H1 (cell line): ENCODE measurements at places on chromosomes 16 and 17.

DNA sequence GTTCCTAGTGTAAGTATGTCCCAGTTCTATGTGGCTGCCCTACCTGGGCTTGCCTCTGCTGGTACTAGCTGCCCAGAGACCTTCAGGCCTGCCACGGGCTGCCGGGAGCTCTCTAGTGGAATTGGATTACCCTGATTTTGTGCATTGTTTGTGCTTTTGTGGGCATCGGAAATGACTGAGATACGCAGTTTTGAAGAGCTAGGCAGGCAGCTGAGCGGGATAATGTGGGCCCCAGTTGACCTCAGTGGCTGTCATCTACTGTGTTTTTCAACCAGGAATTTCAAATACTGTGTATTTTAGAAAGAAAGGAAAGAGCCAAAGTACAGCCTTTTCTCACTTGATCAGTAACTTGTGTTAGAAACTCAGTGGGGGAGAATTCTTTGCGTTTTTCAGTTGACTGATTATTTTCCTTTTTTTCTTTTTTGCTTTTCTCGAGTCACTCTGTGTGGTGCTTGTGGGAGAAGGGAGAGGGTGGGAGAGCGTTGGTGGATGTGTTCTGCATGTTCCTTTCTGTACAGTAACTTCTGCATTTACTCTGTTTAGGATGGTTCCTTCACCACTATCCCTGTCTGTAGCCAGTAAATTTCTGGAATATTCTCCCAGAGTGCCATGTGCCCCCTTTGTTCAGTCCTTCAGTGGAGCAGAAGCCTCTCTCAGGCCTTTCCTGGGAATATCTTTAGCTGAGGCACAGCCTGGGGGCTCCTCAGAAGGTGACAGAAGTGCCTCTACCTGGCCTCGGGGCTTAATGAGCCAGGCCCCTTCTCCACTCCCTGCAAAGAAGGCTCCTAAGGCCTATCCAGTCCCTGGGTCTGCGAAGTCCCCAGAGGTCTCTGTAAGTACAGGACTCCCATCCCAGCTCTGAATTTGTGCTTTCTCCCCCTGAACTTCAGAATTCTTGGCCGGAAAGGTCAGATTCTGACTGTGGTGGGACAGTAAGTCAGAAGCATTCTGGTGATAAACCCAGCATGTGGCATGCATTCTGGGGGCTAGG, 15.0 kb upstream of the SLC12A3 start:
- DNase-seq: no peak

DNA sequence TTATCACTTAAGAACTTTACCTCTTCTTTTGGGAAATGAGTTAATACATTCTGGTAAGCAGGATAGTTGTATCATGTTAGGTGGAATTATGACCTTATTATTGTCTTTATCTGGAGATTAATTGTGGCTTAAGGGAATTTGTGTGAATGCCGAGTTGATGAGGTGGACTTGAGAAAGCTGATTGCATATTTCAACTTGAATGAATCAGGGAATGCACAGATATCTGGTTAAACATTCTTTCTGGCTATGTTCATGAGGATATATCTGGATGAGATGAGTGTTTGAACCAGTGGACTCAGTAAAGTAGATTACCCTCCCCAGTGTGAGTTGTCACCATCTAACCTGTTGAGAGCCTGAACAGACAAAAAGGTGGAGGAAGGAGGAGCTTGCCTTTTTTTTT, 326.1 kb upstream of the GOT2 start:
- no peak for DNase-seq

- peak; percentile 59 for DNase-seq
Observed at GRCh38 chr16:79437764-79438751, 162.5 kb downstream of the MAF start.

DNA sequence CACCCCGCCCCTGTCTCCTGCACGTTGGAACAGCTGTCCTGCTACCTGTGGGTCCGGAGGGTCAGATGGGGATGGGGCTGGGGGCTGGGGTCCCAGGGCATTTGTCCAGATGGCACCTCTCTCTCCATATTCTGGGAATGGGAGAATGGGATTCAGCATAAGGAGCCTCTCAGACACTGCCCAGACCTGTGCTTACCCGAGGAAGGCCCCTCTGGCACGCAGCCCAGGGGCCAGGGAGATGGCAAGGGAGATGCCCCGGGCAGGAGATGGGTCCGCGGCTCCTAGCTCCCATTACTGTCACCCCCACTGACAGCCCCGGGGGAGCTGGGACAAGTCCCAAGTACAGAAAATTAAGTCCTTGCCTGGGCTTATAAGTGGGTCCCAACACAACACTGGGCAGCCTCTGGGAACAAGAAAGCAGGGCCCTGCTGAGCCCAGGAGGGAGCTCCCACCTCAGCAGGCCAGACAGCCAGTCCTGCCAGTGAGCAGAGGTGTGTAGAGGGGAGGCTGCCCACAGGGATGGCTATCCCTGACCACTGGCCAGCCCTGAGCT, 1.8 kb downstream of the VASN start:
- no peak for DNase-seq

GRCh38 chr16:89261691-89262563, 44.4 kb downstream of the ZNF778 start:
- DNase-seq: no peak

DNA sequence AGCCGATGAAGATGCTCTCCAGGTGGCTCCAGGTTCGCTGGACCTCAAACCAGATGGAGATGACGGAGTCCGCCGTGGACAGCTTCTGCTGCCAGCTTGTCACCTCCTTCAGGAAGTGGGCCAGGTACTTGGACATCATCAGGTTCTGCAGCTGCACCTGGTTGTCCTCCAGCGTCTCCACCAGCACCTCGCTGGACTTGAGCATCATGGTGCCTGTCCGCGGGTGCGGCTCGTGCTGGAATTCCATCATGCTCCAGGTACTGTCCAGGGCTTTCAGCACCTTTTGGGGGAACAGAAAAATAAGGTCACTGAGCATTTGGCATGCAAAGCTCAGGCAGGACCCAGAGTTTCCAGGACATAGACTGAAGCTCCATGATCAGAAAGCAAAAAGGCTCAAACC, 69.7 kb downstream of the DNAH17 start:
- DNase-seq: no peak

- no peak for DNase-seq
Observed at GRCh38 chr17:44033861-44034408, 19.2 kb upstream of the TMEM101 start.

DNA sequence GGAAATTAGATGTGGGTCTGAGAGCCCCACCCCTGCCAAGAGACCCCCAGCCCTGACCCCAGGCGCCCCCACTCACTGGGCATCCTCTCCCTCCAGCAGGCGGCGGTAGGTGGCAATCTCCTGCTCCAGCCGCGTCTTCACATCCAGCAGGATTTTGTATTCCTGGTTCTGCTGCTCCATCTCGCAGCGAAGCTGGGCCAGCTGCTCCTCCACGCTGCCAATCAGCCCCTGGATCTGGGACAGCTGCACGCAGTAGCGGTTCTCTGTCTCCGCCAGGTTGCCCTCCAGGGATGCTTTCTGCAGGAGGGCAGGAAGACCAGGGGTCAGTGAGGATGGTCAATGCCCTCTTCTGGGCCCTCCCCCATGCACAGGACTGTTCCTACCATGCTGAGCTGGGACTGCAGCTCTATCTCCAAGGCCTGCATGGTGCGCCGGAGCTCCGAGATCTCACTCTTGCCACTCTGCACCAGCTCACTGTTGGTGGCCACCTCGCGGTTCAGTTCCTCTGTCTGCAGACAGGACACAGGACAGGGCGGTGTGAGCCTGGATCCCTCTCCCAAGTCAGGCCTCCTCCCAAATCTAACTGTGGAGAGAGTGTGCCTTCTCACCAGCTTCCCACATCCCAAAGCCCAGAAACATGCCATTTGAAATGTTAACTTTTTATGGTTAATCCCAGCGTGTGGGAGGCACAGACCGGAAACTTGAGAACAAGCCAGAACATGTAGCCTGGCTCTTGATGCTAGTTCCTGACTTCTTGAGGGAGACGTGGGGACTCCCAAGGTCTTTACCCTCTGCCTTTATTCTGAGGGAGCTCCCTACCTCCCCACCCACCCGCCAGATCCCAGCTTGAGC, 3.6 kb downstream of the KRT17 start:
- DNase-seq: no peak

DNA sequence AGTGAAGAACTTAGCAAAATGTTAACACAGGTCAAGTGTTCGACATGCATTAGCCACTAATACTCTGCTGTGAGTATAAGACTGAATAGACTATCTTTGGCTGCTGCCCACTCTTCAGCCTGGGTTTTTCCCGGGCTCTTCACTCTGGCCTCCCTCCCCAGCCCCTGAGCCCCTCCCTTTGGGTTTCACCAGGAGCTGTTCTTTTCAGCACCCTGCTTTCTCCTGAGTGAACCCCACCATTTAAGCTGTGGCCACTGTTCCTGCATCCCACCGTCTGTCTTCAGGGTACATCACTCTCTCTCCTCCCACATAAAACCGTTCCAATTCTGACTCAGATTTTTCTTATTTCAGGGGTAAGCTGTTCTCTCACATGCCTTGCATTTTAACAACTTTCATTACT, 92.0 kb upstream of the ASIC2 start:
- DNase-seq: no peak

DNA sequence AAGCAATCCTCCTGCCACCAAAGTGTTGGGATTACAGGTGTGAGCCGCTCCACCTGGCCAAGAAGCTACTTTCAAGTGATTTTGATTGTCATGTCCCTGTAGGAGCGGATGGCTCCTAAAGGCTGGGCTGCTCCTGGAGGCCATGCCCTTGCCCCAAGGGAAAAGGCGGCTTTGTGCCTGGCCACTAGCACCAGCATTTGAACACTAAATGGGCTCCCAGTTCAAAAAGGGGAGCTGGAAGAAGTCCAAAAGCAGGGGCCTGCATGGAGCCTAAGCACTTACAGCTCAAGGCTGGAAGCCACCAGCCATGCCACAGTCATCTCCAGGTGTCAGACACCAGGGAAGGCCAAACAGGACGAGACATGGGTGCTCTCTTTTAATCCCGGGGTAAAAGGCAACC, 26.8 kb downstream of the SPHK1 start:
- no peak for DNase-seq

DNA sequence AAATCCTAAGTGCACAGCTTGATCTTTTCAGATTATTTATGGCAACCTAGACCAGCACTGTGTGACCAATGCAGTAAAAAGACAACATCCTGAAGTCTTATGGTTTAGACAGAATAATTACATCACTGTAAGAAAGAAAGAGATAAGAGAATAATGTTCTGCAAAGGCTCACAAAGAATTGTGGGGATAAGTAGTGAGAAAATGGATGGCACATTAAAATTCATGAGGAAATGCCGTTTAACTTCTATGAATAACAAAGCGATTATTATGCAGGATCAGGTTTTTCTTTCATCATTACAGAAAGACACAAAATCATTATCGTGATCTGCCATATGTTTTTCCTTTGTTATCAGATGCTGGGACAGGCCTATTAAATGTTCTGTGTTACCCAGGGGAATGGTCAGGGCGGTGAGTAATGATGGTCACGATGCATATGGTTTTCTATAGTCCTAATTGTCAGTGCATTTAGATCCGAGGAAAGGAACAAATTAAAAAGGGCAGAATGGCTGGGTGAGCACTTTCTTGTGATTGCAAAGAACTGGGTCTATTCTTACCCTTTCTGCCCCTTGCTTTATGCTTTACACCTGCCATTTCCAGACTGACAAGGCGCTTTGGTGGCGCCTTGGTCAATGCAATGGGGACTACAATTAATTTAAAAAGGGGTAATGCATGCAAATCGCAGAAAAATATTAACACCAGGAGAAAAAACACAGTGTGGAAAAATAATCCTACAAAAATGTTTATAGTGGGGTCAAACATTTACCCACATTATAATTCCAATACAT, 18.1 kb upstream of the DHX40 start:
- DNase-seq: no peak

GRCh38 chr17:70454377-70454776, 285.0 kb downstream of the KCNJ2 start:
- no peak for DNase-seq

GRCh38 chr17:57902800-57903759, 52.1 kb downstream of the CUEDC1 start:
- no peak for DNase-seq

- no peak for DNase-seq
Observed at GRCh38 chr17:80751946-80752581, 207.4 kb downstream of the RPTOR start.

GRCh38 chr17:46192189-46192438, 1.1 kb downstream of the KANSL1 start:
- no peak for DNase-seq

- no peak for DNase-seq
Observed at GRCh38 chr16:86462334-86463084, 47.8 kb upstream of the FOXF1 start.

- no peak for DNase-seq
Observed at GRCh38 chr16:70647441-70648359, 1.3 kb downstream of the IL34 start.

GRCh38 chr16:10896165-10896564, 19.2 kb downstream of the CIITA start:
- no peak for DNase-seq

DNA sequence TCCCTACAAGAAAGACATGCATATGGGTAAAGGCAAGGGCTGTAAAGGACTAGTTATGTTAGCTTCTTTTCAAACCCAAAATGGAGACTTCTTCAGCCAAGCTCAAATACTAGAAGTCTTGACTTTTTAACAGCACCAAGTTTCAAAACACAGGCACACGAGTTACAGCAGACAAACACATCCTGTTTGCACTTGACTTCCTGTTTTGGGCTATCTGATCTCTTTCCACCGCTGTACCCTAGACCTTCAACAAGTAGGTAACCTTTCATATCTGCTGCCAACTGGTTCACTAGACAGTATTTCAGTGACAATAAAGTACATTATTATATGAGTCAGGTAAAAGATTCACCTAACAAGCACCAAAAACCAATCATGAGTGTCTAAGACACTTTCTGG, 12.3 kb downstream of the RFFL start:
- DNase-seq: no peak

DNA sequence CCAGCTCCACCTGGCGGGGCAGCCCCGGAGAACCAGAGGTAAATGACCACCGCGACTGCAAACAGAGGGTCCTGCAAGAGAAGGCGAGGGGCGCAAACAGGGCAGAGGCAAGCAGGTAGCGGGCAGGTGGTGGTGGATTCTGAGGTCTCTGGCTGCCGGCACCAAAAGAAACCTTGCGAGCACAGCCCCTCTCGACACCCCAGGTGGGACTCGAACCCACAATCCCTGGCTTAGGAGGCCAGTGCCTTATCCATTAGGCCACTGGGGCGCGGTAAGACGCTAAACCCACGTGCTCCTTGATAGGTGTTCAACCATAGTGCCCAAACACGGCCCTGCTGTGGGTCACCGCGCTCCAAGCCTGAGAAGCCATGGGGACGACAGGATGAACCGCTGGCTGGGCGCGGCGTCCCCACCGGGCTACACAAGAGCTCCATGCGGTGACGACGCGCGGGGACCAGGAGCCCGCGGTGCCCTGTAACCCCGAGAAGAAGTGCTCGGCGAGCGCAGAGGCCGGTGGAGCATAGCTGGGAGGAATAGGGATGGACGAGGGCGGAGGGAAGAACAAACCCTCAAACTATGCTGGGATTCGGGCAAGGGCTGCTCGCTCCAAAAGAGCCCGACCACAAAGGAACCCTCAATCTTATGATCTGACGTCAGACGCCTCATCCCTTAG, 12.4 kb downstream of the ATP5PD start:
- peak; percentile 97 for DNase-seq
